ENCODE measurements at places on chromosomes 1 and 21.

GRCh38 chr1:109361069-109361468 lies 36.6 kb downstream of the SORT1 start:
- DNase-seq: no peak

DNA sequence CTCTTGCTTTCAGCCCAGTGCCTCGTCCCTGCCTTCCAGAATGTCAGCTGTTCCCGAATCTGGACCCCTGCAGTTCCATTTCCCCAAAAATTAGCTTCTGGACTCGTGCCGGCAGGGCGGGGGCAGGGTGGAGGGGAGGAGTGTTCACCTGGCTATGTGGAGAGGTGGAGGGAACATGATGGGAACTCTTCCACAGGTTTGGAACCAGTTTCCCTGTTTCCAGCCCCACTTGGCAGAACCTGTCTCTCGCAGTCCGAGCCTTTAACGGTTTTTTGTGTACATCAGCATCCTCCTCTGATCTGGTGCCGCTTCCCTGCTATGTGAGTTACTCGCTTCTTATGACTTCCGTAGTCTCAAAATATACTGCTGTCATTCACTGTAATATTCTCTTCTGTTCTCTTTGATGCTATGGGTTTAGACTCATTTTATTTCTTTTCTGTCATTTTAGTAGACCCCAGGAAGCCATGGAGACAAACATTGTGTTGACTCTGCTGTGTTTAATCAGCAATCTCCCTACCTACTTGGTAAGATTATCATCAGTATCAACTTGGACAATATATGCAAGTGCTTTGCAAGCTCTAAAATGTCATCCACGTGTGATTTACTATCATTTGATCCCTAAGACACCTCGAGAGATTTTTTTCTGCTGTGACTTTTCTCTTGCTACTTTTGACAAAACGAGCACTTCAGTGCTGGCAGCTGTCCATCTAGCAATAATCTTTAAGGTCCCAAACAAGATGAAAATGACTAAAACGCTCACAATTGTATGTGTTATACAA lies 33.3 kb upstream of the HNRNPU start:
- no peak for DNase-seq

GRCh38 chr1:201119206-201120197 lies 7.3 kb upstream of the CACNA1S start:
- peak; percentile 73 for DNase-seq

- DNase-seq: peak; percentile 71
Measured at GRCh38 chr21:45404730-45405270, at the start of gene COL18A1. Gene COL18A1 (plus strand): TSS chr21:45405165. CDS start chr21:45405231, 66 bp downstream.

DNA sequence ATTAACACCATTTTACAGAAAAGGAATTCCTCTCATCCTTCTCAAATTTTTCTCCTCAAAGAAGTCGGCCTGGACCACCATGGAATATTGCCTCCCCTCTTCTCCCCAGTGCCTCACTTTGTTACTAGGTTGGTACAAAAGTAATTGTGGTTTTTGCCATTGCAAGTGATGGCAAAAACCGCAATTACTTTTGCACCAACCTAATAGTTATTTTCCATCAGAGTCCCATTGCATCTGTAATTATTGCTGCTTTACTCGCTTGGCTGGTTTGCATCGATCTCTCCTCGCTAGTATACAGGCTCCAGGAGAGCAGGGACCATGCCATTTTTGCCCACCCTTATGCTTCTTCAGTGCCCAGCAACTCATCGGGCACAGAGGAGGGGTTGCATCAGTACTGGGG lies 963 bp upstream of the C1orf94 start:
- no peak for DNase-seq

DNA sequence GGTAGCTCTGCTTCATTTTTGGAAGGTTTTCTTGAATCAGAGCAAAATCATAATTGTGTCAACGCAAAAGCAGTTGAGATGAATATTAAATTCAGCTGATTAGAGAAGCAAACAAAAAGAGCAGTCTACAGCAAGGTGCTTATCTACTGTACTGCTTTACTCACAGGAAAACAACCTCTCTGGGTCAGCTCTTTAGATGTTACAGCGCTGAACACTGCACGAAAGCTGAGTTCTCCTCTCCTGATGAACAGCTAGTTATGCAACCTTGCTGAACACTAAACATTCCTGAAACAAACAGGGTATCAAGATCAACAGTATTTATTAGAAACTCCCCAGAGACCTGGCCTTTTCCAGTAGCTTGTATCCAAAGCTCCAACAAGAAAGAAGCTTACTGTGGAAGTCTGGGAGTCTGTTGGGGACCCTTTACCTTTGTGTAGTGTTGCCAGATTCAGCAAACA lies 41.3 kb downstream of the TBCE start:
- no peak for DNase-seq

- DNase-seq: no peak
Measured at GRCh38 chr1:67169932-67170331, 3.7 kb downstream of the IL23R start.

GRCh38 chr1:70038025-70038424 lies 167.4 kb downstream of the LRRC40 start:
- no peak for DNase-seq

GRCh38 chr1:200731654-200732332 lies 6.9 kb upstream of the CAMSAP2 start:
- no peak for DNase-seq

DNA sequence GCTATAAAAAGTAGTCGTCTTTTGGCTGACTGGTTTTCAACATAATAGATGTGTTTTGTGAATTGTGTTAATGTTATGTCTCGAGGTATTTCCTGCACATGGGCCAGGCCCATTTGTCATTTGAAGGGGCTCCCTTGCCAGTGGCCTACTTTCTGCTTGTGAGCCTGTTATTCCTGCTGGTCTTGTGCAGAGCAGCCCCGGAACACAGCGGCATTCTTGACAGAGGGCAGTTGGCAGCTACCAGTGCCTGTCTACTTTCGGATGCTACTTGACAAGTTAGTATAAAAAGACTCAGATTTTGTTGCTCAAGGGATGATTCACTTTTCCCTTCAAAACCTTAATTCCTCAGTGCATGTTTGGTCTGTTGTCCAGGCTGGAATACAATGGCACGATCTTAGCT lies 28.5 kb downstream of the PGM1 start:
- no peak for DNase-seq

DNA sequence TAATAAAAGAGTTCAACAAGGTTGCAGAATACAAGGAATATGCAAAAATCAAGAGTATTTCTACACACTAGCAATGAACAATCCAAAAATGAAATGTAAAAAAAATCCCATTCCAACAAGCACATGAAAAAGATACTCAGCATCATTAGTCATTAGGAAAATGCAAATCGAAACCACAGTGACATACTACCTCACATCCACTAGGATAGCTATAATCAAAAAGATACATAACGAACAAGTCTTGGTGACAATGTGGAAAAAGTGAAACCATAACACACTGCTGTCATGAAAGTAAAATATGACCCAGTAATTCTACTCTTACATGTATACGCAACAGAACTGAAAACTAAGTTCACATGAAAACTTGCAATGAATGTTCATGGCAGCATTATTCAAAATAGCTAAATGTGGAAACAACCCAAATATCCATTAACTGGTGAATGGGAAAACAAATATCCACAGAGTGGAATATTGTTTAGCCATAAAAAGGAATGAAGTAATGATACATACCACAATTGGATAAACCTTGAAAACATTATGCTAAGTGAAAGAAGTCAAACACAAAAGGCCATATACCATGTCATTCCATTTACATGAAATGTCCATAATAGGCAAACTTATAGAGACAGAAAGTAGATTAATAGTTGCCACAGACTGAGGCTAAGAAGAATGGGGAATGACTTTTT lies 34.3 kb downstream of the PIK3R3 start:
- DNase-seq: no peak

DNA sequence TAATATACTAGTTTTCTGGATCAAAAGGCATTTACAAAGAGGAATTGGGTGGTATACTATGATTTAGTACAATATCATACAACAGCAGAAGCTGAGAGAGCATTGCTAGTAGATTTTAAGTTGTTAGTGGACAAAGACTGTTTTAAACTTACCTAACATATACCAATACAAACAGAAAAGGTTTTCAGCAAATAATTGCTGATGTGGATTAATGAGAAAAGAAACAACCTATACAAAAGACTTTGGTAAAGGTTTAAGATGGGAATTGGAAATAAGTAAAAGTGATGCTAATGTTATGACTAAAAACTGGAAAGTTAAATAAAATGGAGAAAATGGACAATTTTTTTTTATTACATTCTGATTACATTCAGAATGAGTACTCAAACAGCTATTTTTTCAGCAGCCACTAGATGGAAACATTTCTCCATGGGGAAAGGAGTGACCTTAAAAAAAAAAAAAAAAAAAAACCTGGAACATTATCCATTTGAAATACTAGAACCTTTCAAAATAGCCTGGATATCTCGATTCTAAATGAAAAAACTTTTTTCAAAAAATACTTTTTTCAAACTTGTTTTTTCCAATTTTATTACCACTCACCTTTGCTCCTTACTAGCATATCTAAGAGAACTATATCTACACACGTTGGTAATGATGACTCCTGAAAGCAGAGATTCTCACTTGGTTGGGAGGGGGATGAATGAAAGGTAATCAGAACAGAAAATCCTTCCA lies 55.4 kb downstream of the EPRS1 start:
- no peak for DNase-seq

- no peak for DNase-seq
Measured at GRCh38 chr21:27837936-27838335, 871.0 kb upstream of the ADAMTS5 start.

- DNase-seq: no peak
Measured at GRCh38 chr1:51558375-51558924, 39.4 kb upstream of the EPS15 start.

GRCh38 chr21:45568383-45568782 lies 26.1 kb upstream of the SLC19A1 start:
- no peak for DNase-seq

GRCh38 chr1:36884029-36884701 lies 150.2 kb downstream of the GRIK3 start:
- DNase-seq: no peak

DNA sequence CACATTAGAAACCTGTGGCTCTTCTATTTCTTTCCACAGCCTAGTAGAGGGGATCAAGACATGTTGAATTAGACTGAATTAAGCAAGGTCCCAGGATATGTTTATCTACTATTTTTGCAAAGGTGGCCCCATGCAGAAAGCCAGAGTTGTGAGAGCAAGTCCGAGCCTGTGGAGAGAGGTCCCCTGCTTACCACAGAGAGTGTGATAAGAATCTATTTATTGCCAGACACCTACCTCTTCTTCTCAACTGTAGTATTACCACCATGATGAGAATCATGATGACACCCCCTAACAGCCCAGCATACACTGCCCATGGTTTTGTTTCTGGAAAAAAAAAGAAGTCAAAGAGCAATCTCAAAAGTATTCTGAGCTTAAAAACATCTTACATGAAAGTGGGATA lies 23.0 kb downstream of the SLAMF1 start:
- no peak for DNase-seq

- DNase-seq: no peak
Measured at GRCh38 chr1:218205721-218206120, 79.4 kb upstream of the RRP15 start.

GRCh38 chr1:17696417-17697301 lies 58.5 kb upstream of the ACTL8 start:
- DNase-seq: peak; percentile 68

GRCh38 chr21:36297938-36298572 lies 21.9 kb upstream of the MORC3 start:
- DNase-seq: no peak

- DNase-seq: no peak
Measured at GRCh38 chr1:157004806-157005205, 40.7 kb downstream of the ARHGEF11 start.

DNA sequence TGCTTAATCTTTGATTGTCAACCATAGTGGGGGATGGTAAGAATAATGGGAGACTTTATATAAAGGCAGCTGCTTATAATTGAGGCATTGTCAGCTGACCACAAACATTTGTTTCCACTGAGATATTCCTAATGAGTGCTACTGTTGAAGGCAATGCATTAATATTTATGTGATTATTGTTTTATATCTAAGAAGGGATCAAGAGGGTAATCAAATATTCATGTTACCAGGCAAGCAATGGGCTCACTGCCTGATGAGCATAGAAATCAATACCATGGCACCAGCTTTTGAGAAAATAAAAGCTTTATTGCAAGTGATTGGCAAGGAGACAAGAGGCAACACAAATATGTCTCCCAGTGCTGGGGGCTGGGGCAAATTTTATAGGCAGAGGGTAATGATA lies 706.7 kb upstream of the ADAMTS5 start:
- no peak for DNase-seq
